ENCODE measurements at places on chromosomes 12 and 14.

GRCh38 chr14:105363847-105364708 lies 34.3 kb upstream of the TEX22 start:
- DNase-seq = no peak

- no peak for DNase-seq
These were observed 80.3 kb downstream of the WDR20 start for GRCh38 chr14:102220031-102220430.

DNA sequence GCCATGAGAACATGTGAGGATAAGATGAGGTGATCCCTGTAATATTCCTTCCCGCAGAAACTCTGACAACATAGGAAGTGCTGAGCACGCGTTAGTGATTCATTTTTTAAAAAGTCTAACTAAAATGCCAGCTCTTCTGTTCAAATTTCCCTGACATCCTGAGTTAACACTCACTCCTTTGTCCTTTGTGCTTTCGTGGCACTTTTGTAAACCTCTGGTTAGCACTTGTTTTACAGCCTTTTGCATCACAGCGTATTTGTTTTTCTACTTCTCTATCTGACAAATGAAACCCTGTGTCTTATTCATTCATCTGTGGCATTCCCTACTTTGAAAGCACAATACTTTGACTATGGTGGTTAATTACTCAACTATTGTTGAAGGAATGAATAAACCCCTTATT lies 313.6 kb downstream of the NUAK1 start:
- DNase-seq = no peak

DNA sequence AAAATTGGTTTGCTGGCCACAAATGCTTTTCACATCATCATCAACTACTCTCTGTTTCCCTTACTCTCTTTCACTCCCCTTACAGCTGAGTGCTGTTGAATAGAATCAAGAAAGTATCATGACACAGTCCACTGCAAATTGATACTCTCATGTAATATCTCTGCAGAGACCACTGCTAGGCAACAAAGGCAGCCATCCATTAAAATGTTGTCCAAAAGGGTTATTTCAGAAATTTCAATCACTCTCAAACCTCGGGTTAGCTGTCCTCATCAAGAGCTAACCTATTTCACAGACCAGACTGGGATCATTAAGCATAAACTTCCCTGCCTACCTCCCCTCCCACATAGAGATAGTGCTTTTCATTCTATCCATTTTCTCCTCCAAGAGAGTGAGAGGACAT lies 186.7 kb downstream of the PLCZ1 start:
- DNase-seq = no peak

DNA sequence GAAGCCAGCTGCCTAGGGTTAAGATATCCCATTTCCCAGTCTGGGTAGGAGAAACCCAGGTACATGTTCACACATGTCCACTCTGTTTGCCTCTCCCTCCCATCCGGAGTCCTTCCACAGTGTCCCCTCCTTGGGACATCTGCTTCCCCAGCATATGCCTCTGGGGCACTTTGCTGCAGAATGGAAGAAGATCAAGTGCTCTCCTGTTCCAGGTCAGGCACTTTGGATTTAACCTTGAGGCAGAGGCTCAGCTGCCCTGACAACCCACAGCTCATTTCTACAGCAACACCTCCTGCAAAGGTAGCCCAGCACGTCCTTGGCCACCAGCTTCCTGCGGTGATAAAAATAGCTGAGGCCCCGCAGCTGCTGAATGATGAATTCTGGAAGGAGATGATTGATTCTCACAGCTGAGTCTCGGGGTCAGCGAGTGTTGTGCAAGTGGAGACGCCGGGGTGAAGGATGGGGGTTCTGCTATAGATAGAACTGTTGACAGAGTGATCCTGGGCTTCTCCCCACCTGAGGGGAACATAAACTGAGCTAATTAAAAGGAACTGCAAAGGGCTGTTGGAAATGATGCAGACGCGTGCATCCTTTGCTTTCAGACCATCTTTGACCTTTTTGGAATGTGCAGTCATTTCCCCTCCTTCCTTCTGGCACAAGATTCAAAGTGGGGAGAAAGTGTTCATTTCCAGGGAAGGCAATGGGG lies 145.0 kb downstream of the SLC38A6 start:
- no peak for DNase-seq

DNA sequence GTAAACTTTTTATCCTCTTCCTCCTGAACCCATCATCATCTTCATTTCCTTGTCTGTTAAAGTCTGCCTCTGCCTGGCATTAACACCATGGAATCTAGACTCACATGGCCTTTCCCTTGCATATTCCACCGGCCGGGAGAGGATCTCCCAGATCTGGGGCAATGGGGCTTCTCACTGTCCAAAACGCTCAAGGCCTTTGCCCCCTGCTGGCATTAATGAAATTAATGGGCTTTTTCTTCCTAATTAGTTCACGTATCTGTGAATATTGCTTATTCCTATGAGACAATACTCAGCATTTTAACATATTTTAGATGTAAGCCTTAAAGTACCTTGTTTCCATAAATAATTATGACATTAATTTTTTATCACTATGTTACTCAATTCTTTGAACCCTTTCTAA lies 42.9 kb upstream of the CAPRIN2 start:
- DNase-seq = no peak

DNA sequence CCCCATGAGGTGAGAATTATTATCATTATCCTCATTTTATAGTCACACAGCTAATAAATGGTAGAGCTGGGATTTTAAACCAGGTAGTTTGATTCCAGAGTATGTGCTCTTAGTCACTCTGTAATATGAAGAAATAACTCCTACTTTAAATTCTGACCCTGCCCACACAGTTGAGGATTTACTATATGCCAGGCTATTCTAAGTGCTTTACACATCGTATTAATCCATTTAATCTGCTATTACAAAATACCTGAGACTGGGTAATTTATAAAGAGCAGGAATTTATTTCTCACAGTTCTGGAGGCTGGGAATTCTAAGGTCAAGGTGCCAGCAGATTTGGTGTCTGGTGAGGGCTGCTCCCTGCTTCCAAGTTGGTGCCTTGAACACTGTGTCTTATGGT lies 19.6 kb upstream of the WIF1 start:
- DNase-seq = no peak

DNA sequence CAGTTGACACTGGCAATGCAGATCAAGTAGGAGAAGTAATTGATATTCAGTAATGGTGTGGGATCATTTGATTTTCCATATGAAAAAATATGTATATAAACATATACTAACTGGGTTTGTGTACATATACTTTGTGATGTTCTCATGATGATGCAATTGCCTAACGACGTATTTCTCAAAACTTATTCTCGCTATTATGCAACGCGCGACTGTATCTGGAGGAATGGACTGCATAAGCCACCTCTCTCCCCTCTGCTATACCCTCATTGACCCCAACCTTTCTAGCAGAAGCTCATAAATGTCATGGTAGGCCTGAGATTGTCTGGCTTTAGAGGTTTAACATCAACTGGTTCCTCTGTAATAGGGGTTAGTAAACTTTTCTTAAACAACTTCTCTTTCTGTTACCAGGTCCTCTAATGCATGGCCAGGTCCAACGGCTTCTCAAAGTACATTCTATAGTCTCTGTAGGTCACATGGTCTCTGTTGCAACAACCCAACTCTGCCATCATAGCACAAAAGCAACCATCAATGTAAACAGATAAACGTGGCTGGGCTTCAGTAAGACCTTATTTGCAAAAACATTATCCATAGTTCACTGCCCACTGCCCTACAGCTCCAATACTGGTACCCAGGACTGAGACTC lies 59.3 kb downstream of the FOXN3 start:
- no peak for DNase-seq

- no peak for DNase-seq
These were observed 111.3 kb downstream of the AEBP2 start for GRCh38 chr12:19550626-19551025.

DNA sequence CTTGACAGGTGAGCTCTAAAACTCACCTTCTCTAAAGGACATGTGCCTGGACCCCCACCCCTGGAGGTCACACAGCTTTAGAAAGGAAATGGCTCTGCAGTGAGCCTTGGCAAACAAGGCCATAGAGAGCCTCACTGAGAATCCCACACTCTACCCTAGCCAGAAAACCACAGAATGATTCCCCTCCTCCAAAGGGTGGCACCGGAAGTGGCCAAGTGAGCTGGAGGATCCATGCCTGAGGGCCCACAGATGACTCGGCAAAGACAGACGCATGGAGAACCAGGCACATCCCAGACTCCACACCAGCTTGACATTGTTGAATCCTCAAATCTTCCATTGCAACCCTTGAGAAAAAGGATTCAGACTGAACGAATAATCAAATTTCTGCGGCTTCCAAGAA lies 54.2 kb upstream of the PTHLH start:
- DNase-seq = no peak

DNA sequence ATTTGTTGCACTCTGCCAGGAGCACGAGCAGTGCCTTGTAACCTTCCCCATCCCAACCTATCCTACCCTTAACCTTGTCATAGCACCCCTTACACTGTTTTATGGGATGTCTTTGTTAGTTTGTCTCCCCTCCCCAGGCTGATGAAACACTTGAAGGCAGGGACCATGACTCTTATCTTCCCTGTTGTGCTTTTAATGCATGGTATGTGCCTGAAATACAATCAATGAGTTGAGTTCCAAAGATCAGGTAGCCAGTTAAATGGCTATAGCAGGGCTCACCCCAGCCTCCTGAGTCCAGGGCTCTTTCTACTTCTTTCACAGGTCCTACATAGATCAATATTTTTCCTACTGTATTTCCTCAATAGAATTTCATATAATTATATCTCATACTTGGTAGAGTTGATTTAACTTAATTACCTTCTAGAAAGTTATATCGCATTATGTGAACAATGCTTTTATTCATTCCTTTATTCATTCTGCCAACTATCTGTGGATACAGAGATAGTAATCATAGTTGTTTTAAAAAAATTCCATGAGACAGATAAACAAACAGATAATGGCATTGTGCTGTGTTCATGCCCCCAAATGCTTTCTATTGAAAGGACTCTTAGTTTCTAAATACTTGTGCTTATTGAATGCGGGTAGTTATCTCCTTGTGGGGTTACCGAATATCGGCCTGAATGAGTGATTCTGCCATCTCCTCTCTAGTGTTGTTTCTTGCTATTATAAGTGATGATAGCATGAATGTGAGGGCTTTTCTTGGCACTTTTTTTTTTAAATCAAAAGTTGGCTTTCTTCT lies 347.4 kb downstream of the NPAS3 start:
- DNase-seq = no peak

DNA sequence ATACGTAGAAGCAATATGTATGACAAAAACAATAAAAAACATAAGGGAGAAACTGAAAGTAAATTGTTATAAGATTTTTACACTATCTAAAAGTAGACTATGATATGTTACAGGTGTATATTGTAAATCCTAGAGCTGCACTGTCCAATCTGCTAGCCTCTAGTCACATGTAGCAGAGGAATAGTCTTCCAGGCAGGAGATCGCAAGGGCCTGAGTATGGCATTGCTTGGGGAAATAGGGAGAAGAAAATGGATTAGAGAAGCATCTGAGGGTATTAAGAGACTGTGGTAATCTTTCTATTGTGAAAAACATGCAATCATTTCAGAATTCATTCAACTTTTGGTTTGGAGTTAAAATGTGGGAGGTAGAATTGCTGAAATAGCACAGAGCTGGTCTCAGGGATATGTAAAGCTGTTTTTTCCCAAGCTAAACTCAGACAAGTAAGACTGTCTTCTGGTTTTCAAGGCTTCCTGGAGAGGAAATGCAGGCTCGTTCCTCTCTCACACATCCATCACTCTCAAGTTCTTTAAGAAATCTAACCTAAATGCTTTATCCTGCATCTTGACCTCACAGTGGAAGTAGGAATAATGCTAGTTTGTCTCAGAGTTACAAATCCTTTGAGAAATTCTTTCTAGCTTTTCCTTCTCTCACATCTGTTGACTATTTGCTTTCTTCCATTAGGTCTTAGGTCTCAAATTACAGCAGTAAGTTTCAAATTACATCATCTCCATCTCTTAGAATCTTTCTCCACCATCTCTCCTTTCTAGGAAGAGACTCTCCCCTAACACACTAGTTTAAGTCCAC lies 7.6 kb upstream of the CCDC184 start:
- no peak for DNase-seq

GRCh38 chr14:74898694-74899093 lies 17.0 kb downstream of the DLST start:
- no peak for DNase-seq

GRCh38 chr12:91978143-91978542 lies 167.5 kb downstream of the BTG1 start:
- DNase-seq = no peak

GRCh38 chr12:18146363-18146762 lies 56.4 kb upstream of the RERGL start:
- no peak for DNase-seq
